Left kidney (tissue), 8 donors: ENCODE measurements at places on chromosomes 1 and 21.
A peak's percentile ranks its signal among the peaks of the same experiment; 100 is the strongest.

- DNase-seq: no peak
Observed at GRCh38 chr1:167767761-167768160, 46.0 kb downstream of the MPZL1 start.

DNA sequence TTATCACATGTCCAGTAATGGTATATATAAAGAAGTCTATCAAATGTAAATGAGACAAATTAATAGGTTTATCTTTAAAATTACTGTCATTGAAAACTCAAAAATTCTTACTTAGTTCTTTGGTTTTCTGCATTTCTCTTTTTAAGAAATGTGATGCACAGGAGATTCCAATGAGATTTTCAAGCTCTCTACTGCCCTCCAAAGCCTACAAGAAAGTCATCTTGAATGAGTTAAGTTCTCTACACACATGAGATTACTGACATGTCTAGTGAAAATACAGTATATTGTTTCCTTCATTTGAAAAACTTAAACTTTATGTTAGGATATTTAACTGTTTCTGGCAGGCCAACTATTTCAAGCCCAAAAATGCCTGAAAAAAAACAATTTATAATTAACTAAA is 68.8 kb downstream of the ITGB3BP start:
- no peak for DNase-seq

DNA sequence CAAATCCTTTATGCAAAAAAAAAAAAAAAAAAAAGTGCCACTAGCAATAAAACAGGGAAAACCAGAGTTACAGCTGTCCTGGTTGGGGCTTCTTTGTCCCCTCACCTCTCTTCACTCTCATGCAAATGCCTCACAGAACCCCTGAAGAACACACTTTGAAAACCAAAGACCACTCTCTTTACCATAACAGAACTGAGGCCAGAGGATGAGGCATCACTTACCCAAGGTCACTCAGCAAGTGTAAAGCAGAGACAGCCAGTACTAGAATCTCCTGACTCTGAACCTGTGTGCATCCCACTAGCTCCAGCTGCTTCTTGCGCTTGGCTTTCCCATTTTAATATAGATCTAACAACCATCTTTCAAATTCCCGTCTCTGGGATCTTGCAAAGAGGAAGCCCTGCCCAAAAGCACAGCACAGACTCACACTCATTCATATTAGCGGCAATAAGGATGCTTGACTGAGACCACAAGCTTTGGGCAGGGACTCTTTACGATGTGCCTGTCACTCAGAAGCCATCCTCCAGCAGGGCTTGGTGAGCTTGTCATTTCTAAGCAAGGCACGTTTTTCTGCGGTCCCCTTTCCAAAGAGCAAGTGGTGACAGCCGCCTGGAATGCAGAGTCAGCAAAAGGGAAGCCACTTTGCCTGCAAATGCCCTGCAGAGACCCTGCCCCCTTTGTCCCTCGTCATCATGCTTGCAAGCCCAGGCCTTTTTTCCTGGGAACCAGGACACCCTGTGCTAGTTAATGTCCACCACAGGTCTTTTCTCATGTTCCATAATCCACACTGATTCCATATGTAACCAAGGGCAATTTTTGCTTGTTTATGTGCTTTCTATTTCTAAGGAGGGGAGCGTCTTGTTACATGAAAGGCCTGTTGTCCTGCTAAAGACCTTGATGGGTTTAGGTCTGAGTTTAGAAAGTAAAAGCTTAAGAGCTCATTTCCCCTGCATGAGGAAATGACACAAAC is 76.5 kb upstream of the NFIA start:
- DNase-seq: no peak

GRCh38 chr21:35128536-35128935 is 79.4 kb upstream of the RUNX1 start:
- no peak for DNase-seq

- DNase-seq: no peak
Observed at GRCh38 chr1:29821605-29822004, 585.3 kb downstream of the PTPRU start.

DNA sequence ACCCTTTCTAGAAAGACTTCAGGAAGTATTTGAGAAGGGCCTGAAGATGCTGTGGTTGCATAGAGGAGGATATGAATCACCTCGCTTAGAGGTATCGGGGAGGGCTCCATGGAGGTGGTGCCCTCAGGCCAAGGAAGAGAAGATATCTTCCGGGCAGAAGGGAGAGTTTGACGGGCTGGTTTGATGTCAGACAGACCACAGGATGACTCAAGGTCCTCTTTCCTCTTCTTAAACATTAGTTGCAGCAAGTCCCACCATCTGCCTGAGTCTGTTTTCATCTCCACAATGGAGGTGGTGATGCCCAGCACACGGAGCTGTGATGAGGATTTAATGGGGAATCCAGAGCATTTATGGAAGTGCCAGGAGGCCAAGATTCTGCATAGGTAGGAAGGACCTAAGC is 25.1 kb upstream of the RUNX3 start:
- no peak for DNase-seq

GRCh38 chr1:23019863-23020625 is 776 bp downstream of the KDM1A start:
- peak; percentile 62 for DNase-seq

- DNase-seq: no peak
Observed at GRCh38 chr1:242827538-242827937, 303.0 kb upstream of the PLD5 start.

DNA sequence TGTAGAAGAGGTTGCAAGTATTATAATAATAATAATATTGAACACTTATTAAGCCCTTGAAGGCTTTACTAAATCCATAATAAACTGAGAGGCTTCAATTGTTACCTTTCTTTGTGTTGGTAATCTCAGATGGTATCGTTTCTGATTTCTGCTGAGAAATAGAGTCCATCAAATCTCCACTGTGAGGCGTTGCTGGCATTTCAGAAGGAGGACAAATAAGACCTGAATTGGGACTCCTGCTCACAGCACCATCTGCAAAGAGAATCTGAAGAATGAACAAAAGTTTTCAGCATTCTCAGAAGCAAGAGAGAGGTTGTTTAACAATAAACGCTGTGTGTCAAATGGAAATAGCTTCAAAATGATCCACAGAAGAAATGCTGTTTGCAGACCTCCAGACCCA is 93.7 kb downstream of the WDR3 start:
- DNase-seq: no peak

- no peak for DNase-seq
Observed at GRCh38 chr1:183175631-183176030, 10.4 kb upstream of the LAMC2 start.

DNA sequence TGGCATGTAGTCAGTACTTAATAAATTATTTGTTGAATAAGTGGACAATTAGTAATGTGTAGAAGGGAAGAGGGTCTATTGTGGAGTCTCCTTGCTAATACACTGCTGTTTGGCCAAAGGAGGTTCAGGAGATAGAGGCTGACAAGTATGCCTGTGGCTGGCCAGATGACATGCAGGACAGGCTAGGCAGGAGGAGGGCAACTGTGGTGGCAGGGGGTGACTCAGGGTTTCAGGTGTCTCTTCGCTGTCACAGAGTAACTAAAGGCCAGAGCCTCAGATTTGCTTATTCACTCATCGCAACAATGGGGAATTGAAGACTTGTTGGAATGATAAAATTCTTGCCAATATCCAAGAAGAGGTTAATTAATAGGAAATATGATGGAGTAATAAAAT is 33.1 kb downstream of the THRAP3 start:
- DNase-seq: no peak

DNA sequence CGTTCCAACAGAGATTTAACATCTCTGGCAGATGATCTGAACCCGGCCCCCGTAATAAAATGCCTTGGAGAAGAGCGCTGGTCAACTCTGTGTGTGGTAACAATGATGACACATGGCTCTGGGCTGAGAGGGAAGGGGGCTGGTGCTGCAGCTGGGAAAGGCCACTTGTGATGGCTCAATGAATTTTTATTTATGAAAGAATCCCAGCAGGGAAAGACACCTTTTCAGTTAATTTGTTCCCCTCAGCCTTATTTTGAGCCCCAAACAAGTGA is 59.4 kb downstream of the SYT6 start:
- DNase-seq: no peak

DNA sequence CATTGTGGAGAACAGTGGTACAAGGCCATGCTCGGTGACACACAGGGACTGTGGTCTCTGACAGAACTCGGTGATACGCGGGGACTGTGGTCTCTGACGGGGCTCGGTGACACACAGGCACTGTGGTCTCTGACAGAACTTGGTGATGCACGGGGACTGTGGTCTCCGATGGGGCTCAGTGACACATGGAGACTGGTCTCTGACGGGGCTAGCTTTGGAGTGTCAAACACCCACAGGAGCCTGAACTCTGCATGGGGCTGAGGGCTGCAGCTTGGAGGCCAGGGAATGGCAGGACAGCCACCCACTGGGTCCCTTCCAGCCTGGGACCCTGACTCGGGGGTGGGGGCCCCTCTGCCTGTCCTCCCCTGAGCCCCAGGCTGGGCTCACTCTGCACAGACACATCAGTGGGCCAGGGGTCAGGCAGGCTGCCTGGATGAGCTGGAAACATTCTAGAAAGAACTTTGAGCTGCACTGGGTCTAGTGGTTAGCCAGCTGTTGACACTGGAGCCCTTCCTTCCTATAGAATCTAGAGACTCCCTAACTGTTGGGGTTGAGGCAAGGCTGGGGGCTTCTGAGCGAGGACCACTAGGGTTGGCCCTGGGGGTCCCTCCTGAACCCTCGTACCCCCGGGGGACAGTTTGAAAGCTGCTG is 49.8 kb downstream of the DISP3 start:
- no peak for DNase-seq

DNA sequence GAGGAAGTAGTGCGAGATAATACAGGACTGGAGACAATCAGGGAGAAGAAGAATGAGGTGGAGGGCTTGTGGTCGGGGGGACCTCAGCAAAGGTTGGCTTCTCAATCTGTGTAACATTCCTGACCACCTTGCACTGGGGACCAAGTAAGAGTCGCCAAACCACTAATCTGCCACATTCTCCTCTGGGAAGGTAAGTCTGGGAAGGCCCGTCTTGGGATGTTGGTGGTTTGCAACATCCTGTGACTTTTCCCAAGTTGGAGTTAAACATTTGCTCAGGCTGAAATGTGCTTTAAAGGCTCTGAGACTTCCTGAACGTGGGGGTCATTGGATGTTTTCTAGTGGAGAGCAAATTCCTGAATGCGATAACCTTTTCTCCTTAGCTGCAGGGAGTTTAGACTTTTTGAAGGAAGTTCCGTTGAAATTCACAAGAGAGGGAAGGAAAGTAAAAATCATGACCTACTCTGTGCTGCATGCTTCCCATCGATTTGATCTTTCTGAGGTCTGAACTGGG is 325.9 kb downstream of the RPS6KC1 start:
- DNase-seq: no peak

GRCh38 chr1:211928290-211928801 is 97.8 kb upstream of the LPGAT1 start:
- DNase-seq: no peak

DNA sequence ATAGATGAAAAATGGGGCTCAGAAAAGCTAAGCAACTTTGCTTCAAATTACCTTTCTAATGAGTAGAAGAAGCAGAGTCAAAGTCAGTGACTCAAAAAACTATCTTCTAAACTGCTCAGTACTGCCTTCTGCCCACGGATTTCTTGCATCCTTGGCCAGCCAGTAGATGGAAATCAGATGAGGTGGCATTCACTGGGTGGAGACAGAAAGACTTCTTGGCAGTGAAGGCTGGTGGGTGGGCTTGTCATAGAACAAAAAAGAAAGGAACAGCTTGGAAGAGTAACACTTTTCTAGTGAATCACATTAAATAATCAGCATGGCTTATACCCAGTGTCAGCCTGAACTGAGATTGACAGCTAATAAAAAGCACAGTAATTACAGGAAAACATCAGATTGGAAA is 170.7 kb downstream of the ST6GALNAC5 start:
- DNase-seq: no peak

GRCh38 chr1:92708368-92708950 is 76.4 kb downstream of the EVI5 start:
- DNase-seq: no peak

DNA sequence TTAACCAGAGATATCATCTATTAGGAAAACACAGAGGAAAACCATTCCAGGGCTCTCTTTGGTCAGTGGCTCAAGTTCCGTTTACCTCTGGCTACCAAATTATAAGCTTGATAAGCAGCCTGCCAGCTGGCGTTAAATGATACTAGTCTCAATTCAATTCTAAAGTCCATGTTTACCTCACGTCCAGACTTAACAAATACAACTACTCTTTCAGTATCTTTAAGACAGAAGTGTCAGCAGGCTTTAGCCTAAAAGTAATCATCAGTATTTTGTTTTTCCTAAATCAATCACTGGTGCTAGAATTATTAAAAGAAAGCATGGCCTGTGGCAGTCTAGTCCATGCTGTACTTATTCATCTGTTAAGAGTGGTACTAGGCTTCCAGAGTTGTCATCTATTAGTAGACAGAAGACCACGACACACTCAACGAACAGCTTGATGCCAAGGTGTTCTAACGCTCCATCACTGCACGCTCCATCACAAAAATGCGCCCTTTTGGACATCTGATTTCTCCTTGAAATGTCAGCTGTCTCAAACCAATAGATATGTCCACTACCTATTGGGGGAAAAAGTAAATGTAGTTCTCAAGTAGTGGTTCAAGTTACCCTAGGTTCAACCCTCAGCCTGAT is 1.5 kb downstream of the IVNS1ABP start:
- no peak for DNase-seq

DNA sequence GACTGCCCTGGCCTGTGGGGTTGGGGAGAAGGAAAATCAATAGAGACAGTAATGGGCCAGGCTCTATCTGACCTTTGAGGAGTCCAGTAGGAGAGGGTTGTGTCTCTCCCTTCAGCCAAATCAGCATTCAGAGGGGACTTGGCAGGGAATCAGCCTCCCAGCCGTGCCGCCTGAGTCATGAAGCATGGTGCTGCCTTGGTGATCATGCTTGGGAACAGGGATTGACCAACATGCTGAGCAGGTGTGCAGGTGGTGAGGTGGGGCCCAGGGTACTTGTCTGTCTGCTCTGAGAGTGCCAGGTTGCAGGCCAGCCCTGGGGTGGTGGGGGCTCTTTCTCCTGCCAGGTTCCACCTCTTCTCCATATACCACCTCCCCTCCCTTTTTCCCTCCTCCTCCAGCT is 58.9 kb upstream of the TLR5 start:
- no peak for DNase-seq

DNA sequence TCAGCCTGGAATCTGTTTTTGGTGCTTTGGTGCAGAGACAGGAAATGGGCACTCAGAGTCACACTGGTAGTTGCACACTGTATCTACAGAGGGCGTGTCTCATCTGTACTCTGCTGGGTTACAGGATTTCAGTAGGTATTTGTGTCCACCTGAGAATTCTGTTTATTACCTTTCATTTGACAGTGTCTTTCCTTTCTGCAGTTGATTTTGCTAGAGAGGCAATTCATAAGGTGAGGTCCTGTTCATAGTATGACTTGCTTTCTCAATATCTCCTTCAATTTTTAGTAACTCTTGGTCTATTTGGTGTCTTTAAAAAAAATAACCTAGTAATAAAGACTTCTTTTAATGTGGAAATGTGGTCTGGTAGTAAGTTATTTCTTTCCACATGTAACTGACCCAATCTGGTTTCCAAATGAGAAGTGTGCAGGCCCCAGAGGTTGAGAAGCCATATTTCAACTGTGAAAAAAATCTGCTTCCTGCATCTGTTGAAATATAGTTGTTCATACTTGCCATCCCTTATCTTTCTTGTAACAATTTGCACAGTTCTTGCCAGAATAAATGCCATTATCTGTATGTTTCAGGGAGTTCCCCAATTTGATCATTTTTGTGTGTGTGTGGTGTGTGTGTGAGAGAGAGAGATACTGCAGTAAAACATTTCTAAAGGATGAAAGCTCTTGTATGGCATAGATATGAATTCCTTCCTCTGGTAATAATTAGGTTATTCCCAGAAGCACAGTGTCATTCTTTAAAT is 78.4 kb upstream of the DNAJC6 start:
- DNase-seq: no peak

GRCh38 chr21:38520511-38520910 is 22.2 kb upstream of the ERG start:
- no peak for DNase-seq

GRCh38 chr1:42172381-42173133 is 8.0 kb upstream of the GUCA2A start:
- DNase-seq: no peak
